ENCODE measurements at places on chromosomes 3 and 15.

- no peak for DNase-seq
Observed at GRCh38 chr3:99783011-99783573, 34.6 kb upstream of the CMSS1 start.

- DNase-seq = no peak
Observed at GRCh38 chr3:190848870-190849269, 13.6 kb downstream of the GMNC start.

DNA sequence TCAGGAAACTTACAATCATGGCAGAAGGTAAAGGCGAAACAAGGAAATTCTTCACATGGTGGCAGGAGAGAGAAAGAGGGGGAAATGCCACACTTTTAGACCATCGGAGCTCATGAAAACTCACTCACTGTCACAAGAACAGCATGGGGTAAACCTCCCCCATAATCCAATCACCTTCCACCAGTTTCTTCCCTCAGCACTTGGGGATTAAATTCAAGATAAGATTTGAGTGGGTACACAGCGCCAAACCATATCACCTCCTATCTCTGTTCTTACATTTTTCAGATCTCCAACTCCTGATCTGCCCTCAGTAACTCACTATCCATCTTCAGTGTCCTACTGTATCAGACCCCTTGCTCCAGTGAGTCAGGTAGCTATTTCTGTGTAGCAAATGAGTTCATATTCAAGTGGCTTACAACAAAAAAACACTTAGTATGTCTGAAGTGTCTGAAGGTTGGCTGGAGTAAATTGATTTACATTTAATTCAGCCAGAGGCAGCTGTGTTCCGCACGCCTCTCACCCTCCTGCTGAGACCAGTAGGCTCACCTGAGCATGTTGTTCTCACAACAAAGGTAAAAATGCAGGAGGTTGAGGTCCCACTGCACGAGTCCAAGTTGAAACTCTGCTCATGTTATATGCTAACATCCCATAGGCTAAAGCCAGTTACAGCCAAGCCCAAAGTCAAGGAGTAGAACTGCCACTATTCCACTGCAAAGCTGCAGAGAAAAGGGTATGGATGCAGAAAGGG is 180.7 kb upstream of the LMCD1 start:
- no peak for DNase-seq

DNA sequence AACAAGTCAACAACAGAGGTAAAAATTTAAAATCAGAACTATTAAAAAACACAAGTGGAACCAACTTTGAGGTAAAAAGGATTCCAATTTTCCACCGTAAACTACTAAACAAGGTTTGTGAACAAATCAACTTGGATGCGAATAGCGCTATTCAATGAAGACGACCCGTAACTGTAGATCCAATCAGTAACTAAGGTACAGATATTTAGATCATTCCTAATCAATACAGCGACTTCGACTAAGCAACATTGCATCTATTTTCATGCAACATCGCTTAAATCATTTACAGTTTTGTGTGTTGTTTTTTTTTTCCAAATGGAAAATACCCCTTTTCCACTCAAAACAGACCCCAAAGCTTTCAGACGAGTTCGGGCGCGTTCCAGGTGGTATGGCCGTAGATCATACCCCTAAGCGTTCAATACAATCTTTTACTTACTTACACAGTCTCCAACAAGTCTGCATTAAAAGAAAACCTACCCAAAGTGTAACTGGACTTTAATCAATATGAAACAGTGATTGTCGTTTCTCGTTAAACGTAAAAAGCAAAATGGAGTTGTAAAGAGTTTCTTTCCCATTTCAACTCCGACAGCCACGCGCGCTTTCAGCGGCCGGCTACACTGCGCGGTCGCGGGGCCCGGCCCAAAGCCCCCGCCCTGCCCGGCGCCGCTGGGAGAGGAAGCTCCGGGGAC is 786 bp downstream of the RHOA start:
- no peak for DNase-seq

DNA sequence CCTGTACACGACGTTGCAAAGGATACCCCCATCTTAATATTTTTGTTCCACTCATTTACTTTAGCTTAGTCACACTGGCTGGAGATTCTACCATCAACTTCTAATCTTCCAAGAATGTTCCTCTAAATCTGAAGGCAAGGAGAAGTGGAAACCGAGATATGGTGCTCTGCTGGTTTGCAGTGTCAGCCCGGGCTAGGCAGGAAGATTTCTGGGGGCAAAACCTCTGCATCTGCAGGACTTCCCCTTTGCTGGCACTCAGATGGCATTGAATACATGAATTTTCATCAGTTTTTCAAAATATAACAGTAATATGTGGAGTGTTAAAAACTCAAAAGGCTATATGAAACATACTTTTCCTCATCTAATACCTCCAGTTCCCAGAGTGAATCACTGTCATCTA is 240.4 kb downstream of the RPLP1 start:
- no peak for DNase-seq

- no peak for DNase-seq
Observed at GRCh38 chr3:126450219-126450618, 25.5 kb downstream of the ZXDC start.

GRCh38 chr15:48781017-48781416 is 29.9 kb downstream of the CEP152 start:
- no peak for DNase-seq

All from GOT3 (cell line).